ENCODE measurements at places on chromosomes 3 and 15. TPM values are rescaled to one million over a fixed set of nuclear protein-coding genes. Genes with fewer than 3 reads are reported as not detected.

DNA sequence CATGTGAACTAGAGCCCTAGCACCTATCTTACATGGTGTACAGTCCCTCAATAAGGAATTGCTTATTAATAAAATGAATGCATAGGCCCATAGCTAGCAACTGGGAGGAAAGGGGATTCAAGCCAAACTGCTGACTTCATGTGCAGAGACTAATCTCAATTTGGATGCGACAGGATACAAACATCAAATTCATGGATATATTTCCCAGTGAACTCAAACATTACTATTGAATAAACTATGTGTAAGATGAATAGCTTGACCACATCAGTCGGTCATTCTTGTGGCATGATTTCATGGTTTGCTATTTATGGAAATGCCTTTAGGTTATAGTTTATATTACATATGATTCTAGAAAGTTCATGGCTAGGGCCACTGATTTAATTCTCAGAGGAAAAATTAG lies 268.6 kb upstream of the SLITRK3 start:
- H3K27me3 ChIP-seq: no peaks in the 10 kb centered on the region
- H3K27ac ChIP-seq: no peak overlapping the region
- no peaks in the 10 kb centered on the region for H3K36me3 ChIP-seq
- no peak overlapping the region for H3K4me3 ChIP-seq

DNA sequence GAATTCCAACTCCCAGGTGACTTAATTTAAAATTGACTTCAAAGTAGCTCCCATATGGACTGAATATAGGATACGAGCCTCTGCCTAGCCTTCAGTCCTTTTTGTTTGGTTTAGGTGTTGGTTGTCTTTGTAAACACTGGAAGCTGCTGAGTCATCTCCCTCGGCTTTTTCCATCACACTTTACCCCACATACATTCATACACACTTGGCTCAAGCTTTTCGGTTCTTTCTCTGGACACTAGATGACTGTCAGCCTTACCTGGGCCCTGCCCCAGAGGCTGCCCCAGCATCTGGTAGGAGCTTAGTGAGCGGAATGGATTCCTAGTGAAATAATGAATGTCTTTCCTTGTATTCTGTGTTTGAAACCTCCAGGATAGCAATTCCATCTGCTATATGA lies 201.5 kb upstream of the IL12A start:
- no peak overlapping the region for H3K4me3 ChIP-seq
- H3K36me3 ChIP-seq: no peaks in the 10 kb centered on the region
- H3K27me3 ChIP-seq: no peaks in the 10 kb centered on the region
- DNase-seq: no peak
- H3K4me1 ChIP-seq: peaks cover 45% of the 10 kb centered on the region

DNA sequence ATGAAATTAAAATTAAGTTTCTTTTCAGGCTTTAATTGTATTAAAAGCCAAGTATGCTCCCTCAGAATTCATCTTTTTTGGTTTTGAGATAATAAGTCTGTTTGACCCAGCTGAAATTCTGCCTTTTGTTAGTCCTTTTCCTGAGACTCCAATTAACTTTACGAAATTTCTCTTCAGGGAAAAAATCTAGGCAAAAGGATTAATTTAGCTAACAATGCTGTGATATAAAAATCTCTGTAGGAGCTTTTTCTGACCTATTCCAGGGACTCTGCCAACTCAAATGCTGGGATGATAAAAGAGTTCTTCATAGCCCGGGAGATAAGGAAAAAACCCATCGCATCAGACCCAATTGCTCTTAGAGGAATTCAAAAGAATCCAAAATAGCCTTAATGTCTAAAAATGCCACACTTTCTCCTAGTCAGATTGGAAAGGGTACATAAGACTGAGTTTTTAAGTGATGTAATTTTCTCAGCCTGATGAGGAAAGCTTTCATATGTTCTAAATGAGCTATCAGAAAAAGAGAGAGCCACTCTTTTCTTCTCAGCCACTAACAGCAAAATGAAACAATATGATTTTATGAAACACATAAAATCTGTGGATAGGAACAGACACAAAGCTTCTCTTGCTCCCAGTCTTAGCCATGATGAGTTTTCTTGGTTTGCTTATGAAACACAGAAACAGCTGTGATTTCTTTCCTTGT lies 405.1 kb downstream of the ROBO1 start:
- no peaks in the 10 kb centered on the region for H3K36me3 ChIP-seq
- no peak overlapping the region for H3K4me3 ChIP-seq
- H3K4me1 ChIP-seq: no peaks in the 10 kb centered on the region
- DNase-seq: no peak
- H3K27ac ChIP-seq: no peak overlapping the region

- H3K4me3 ChIP-seq: no peak overlapping the region
- no peaks in the 10 kb centered on the region for H3K27me3 ChIP-seq
- no peaks in the 10 kb centered on the region for H3K36me3 ChIP-seq
- H3K4me1 ChIP-seq: no peaks in the 10 kb centered on the region
- DNase-seq: no peak
Observed at GRCh38 chr3:89101921-89102320, 5.5 kb upstream of the EPHA3 start.

GRCh38 chr3:27533718-27534573 lies 49.8 kb upstream of the SLC4A7 start:
- H3K4me3 ChIP-seq: no peak overlapping the region
- peaks cover 42% of the 10 kb centered on the region for H3K4me1 ChIP-seq
- H3K27me3 ChIP-seq: no peaks in the 10 kb centered on the region
- peak; percentile 77 for DNase-seq

GRCh38 chr15:94670438-94671034 lies 439.2 kb downstream of the MCTP2 start:
- no peak overlapping the region for H3K27ac ChIP-seq
- H3K4me1 ChIP-seq: peaks cover 20% of the 10 kb centered on the region
- H3K36me3 ChIP-seq: no peaks in the 10 kb centered on the region
- H3K4me3 ChIP-seq: peak overlapping the region; percentile 23
- no peaks in the 10 kb centered on the region for H3K27me3 ChIP-seq

DUOXA2 gene
- total RNA-seq: not detected

MCTP2 gene
- total RNA-seq: 15.7 TPM

SH3GL3 gene
- 4.9 TPM for total RNA-seq

ACTR8 gene
- 13.1 TPM for total RNA-seq

TP63 gene
- total RNA-seq: 0.14 TPM

C3orf85 gene
- not detected for total RNA-seq

Data from thoracic aorta (tissue), 2 donors.